ENCODE measurements at places on chromosomes 4 and X.

DNA sequence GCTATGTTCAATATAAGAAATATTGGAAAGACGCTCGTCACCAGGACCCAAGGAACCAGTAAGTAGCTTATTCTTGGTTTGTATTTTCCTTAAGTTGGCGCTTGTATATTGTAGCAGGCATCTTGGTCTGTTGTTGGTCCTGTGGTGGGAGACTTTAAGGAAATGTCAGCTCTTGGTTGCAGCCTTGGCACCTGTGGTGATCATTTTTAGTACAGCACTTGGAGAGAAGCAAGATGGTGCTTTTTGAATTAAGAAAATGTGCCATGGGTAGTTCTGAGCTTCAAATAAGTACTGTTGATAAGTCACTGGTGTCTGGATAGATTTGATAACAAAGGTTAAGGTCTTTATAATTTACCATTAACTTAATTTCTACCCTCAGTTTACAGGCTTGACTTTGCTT, 1.1 kb downstream of the RPS3A start:
- no peak for DNase-seq

DNA sequence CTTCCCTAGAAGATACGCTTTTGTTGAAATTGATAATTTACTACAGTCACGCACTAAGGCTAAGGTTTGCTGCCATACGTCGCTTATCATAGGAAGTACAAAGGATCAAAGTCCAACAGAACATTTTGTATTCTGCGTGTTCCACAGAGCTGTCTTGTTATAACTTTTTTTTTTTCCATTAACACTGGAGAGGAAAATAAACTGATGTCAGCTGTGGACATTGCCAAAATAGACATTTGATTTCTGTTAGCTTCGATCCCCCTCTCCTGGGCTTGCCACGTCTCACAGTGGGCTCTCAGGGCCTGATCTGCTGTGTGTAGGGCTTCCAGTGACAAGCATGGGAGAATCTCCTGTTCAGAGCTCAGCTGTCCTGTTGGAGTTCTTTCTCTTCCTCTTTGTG, 93.3 kb downstream of the SPATA18 start:
- DNase-seq: no peak

DNA sequence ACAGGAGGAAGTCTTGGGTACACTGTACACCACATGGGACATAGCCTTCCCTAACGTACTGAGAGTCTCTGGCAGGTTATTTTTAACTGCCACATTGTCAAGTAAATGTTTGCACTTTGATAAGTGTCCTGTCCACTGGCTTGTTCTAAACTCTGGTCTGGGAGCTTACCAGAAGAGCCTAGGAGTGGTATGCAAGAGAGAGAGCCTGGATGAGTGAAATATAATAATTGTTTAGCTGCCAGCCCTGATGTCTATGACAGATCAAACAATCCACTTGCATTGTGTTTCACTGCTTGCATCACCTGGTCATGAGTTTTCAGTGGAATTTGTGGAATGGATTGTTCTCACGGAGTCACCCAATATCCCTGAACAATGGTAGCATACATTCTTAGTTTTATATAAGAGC, 91.6 kb downstream of the SHROOM3 start:
- no peak for DNase-seq

- DNase-seq: no peak
Measured at GRCh38 chr4:86831262-86832130, 17.7 kb downstream of the SLC10A6 start.

- no peak for DNase-seq
Measured at GRCh38 chr4:89284828-89285227, 22.8 kb downstream of the GPRIN3 start.

GRCh38 chr4:2944091-2944482, 19.1 kb downstream of the NOP14 start:
- no peak for DNase-seq

GRCh38 chr4:112109360-112110058, 35.7 kb upstream of the FAM241A start:
- no peak for DNase-seq

- no peak for DNase-seq
Measured at GRCh38 chr4:125710766-125711165, 396.0 kb downstream of the FAT4 start.

DNA sequence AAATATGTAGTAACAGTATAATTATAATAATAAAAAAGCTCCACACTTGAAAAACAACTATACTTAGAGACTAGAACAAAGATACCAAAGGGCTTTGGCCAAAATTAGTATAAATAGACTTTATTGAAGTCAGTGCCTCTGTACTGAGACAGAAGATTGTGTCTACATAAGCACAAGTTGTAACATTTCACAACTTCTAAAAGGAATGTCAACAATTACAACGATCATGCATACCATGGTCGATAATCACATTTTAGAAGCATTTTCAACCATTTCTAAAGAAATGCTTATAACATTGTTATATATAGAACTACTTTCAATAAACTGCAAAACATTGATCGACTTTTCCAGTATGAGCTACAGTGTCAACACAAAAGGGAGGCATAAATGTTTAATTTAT, 57.0 kb downstream of the DHX15 start:
- DNase-seq: no peak

- no peak for DNase-seq
Measured at GRCh38 chr4:106062452-106062875, 167.2 kb downstream of the NPNT start.

GRCh38 chr4:161189286-161190134, 974.3 kb downstream of the FSTL5 start:
- DNase-seq: no peak

DNA sequence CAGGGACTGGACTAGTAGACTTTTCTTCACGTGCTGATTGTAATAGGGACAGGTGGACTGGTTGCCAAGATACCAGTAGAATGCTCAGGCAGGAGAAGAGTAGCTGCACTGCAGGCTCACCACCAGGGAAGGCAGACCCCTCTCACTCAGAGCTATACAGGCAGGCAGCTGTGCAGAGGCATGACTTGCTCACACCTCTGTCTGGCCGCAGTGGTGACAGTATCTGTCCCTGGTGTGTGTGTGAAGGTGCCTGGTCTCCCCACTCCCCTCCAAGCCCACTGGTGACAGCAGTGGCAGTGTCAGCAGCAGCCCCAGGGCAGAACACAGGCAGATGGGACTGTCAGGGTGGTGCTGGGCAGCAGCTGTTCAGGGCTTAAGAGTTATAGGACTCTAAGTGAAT, 140.7 kb downstream of the RPS6KA6 start:
- DNase-seq: no peak

- no peak for DNase-seq
Measured at GRCh38 chrX:138485767-138486166, 225.8 kb downstream of the FGF13 start.

GRCh38 chr4:81808011-81808672, 336.4 kb upstream of the RASGEF1B start:
- DNase-seq: no peak
